Neural progenitor cell (in vitro differentiated cells): ENCODE measurements at places on chromosomes 12 and 14. TPM values are rescaled to one million over a fixed set of nuclear protein-coding genes. Genes with fewer than 3 reads are reported as not detected.

- H3K4me1 ChIP-seq = no peaks in the 10 kb centered on the region
- no peak overlapping the region for H3K4me3 ChIP-seq
- H3K36me3 ChIP-seq = peaks cover 11% of the 10 kb centered on the region
- DNase-seq = no peak
- no peak overlapping the region for H3K27ac ChIP-seq
Measured at GRCh38 chr12:1906579-1906978, 11.9 kb downstream of the CACNA2D4 start.

Gene KLRC2
- total RNA-seq = not detected in 2 replicates

Gene NTF3
- 6.7 and 11.0 TPM in 2 replicates for total RNA-seq

DNA sequence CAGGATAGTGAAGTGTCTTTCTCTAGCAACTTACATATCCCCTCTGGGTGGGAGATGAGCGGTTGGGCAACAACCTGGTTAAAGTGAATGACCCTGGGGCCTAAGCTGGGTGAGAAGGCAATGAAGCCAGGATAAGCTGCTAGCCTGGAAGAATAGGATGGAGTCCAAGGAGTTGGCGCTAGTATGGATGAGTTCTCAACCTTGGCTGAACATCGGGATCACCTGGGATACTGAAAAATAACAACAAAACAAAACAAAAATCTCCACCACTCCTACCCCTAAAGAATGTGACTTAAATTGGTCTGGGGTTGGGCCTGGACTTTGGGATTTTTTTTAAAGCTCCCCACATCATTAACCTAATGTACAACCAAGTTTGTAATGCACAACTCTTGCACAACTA, 4.8 kb upstream of the RPS6KA5 start:
- no peaks in the 10 kb centered on the region for H3K36me3 ChIP-seq
- H3K4me1 ChIP-seq = no peaks in the 10 kb centered on the region
- DNase-seq = no peak
- no peaks in the 10 kb centered on the region for H3K27me3 ChIP-seq
- H3K4me3 ChIP-seq = no peak overlapping the region
- H3K27ac ChIP-seq = no peak overlapping the region

- H3K4me3 ChIP-seq = no peak overlapping the region
- H3K36me3 ChIP-seq = no peaks in the 10 kb centered on the region
- H3K4me1 ChIP-seq = no peaks in the 10 kb centered on the region
- no peak overlapping the region for H3K27ac ChIP-seq
- DNase-seq = no peak
Measured at GRCh38 chr12:27384261-27384590, 51.6 kb downstream of the BMAL2 start.

Gene MLH3
- 23.2 and 41.5 TPM in 2 replicates for total RNA-seq

GRCh38 chr12:93183940-93184671, 193.6 kb upstream of the NUDT4 start:
- H3K27me3 ChIP-seq = no peaks in the 10 kb centered on the region
- no peaks in the 10 kb centered on the region for H3K36me3 ChIP-seq
- no peak overlapping the region for H3K4me3 ChIP-seq
- no peak for DNase-seq
- no peaks in the 10 kb centered on the region for H3K4me1 ChIP-seq

DNA sequence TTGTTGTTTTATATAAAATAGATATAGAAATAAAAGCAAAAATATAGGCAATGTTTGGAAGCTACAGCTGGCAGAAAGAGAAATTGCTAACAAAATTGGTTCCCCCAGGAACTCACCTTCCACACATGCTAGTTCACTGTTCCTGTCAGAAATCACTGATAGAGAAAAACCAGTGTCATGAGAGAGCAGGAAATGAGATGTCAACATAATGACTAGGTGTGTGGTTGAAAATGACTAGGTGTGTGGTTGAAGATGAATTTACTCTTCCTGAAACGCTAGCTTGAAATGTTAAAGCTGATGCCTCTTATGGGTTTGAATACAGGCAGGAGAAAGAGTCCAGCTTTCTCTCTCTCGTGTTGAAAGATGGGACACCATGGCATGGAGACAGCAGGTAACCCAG, 216.3 kb downstream of the C12orf42 start:
- no peaks in the 10 kb centered on the region for H3K4me1 ChIP-seq
- no peaks in the 10 kb centered on the region for H3K36me3 ChIP-seq
- no peak for DNase-seq
- H3K27ac ChIP-seq = no peak overlapping the region
